ENCODE measurements at places on chromosomes 12 and 14. TPM values are rescaled to one million over a fixed set of nuclear protein-coding genes. Genes with fewer than 3 reads are reported as not detected.

DNA sequence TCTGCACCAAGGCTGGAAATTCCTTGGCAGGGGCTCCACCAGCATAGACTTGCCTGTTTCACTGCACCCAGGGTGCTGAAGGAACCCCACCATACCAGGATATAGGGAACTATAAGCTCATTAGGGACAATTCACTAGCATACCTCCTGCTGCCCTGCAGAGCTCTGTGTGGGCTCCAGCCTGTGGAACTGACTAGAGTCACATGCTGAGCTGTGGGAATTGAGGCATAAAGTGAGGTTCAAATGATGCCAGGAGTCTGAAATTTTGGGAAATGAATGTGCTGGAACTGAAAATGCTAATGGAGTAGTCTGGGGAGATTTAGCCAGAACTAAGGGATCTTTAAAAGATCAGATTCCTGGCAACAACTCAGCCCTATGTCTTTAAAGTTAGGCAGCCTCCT lies 7.3 kb upstream of the EMP1 start:
- no peak for DNase-seq

Gene TMPRSS12
- not detected for total RNA-seq

DNA sequence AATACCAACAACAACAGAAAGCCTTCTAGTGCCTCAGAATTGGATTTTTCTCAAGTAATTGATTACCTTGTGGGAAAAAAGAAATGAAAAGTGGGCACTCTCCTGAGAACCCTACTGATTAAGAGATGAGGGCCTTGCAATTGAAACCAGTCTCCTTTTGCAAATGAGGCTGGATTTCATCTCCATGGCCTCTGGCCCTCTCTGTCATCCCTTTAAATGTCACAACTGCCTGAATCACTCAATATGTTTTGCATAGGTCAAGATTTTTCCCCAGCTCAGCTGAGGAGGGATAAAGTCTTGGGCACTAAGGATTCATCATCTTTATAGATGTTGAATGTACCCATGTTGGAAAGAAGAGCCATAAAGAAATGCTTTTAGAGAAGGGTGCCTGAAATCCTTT lies 166.4 kb downstream of the RMST start:
- DNase-seq, result no peak

GRCh38 chr12:15154103-15154502 lies 67.1 kb downstream of the RERG start:
- no peak for DNase-seq

DNA sequence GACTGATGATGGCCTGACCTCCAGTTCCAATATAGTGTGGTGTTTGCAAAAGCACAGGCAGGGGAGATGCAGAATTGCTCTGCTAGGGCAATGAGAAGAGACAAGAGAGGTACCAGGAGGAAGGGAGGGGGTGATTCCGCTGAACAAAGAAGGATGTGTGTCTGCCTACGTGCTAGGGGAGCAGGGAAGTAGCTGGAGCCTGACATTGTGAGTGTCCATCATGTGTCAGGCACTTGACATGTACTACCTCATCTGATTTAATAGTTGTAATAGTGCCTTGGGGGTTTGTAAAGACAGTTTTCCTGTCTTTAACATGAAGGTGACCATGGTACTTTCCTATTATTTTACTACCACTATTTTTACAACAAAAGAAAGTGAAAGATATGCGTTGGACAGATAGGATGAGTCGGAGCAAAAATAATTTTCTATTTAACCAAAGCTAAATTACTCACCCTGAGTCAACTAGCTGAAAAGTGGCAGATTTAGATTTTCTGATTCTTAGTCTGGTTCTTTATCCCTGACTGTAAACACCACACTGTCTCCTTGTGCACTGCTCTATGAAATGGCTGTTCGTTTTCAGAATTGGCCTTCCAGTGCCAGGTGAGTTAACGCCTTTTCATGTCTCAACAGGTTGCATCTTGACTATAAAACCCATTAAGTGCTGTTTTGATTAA lies 33.7 kb upstream of the TEAD4 start:
- no peak for DNase-seq

DNA sequence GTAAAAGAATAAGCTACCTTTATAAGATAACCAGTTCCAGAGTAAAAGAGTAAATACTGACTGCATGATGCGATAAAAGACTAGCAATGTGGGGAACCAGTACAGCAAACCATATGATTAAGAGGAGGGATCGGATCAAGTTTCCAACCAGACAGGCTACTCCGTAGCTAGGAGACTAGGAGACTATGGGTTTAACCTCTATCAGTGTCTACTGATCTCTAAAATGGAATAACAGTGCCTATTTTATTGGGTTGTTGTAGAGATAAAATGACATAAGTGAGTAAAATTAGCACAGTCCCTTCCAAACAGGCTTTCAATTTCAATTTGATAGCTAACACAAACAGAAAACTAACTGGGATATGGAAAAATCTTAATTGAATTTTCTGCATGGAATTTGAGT lies 76.0 kb downstream of the PAWR start:
- no peak for DNase-seq
